ENCODE measurements at places on chromosomes 2 and 18.

GRCh38 chr2:5387406-5387805 lies 304.8 kb upstream of the SOX11 start:
- no peak for DNase-seq

DNA sequence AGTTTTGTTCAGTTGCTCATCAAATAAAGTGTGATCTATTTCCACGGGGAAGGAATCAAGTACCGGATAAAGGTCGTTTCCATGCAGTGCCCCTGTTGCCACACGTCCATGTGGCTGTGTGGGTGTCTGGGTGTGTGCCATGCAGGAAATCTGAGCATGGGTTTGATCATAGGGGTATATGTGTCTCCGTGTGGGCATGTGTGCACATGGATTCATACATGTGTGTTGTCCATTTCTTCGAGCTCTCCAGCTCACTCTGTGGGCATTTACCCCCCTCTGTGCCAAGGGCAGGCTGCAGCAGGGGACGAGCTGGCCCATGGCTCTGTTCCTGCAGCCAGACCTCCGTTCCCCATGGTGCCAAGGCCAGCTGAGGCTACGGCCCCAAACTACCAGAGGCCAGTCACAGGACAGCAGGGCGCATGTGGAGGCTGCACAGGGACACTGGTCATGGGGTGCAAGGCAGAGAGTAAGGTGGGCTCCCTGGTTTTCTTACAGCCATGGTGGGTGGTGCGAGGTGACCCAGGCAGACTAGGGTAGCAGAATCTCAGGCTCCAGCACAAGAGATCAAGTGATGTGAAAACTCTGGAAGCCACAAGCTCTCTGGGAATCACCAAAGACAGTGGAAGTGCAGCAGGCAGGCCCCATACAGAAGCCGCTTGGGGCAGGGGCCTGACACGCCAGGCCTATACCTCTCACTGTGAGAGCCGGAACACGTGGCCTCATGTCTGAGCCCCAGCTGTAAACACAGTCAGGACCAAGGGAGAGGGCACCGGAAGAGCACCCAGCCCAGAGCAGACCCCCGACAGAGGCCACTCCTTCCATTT lies 66.4 kb upstream of the RAB6C start:
- DNase-seq, result no peak

- no peak for DNase-seq
These were observed 137.8 kb downstream of the PRKCE start for GRCh38 chr2:45789317-45789716.

DNA sequence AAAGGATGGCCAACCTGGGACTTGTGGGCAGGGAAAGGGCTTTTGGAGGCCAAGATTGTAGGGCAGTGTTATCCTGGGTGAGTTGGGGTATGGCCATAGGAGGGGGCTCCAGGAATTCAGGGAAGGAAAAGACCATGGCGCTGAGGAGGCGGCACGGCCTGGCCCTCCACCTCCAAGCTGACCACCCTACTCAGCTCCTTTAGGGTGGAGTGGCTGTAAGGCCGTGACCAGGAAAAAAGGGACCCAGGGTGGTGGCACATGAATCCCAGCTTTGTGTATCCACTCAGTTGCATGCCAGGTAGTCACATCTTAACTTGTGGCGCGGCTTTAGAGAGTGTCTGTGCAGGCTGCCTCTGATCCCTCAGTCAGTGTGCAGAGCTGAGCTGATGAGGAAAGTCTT lies 168.1 kb downstream of the AGAP1 start:
- no peak for DNase-seq

- DNase-seq, result no peak
These were observed 8.1 kb upstream of the BMP10 start for GRCh38 chr2:68879296-68879695.

GRCh38 chr2:60808330-60808801 lies 52.3 kb downstream of the PAPOLG start:
- DNase-seq, result no peak

- no peak for DNase-seq
These were observed 22.6 kb upstream of the USP34 start for GRCh38 chr2:61493523-61493942.

- no peak for DNase-seq
These were observed 69.8 kb downstream of the POU3F3 start for GRCh38 chr2:104923665-104924064.

GRCh38 chr2:3293221-3293620 lies 84.4 kb downstream of the EIPR1 start:
- DNase-seq, result no peak

DNA sequence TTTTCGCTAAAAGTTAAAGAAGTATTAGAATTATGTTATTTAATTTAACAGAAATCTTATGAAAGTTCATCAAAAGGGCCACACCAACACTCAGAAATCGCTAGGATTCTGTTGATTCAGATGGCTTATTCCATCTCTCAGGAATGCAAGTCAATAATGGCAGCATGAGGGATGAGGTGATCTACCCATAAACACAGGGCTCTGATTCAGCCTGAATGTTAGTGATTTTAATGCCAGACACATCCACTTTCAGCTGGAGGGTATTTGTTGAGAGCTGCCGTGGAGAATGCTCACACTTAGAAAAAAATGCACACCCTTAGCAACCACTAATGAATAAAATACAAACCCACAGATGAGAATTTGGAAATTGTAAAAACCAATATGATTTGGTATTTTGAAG lies 173.3 kb upstream of the ERBB4 start:
- DNase-seq, result no peak

DNA sequence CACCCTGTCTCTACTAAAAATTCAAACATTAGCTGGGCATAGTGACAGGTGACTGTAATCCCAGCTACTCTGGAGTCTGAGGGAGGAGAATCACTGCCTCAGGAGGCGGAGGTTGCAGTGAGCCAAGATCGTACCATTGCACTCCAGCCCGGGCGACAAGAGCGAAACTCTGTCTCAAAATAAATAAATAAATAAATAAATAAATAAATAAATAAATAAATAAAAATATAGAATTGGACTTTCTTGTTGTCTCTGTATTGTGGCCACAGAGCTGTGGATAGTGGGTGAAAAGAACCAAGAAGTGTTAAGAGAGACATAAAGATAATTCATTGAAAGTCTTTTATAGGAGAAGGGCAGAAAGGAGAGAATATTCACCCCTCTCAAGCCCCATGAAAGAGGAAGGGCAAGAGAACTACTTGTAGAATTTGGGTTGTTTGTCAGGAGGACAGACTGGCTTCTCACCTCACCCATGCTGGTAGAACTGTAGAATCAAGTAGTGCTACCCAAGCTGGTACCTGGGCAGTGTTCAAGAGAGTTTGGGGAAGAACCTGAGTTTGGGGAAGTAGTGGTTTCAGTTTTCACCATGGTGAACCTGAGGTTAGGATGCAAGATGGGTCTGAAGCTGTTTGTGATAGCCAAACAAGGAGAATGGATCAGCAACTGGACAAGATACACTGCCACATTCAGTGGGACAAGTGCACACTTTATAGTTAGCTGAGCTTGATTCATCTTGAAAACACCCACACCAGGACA lies 256.5 kb downstream of the CD226 start:
- DNase-seq, result no peak

GRCh38 chr2:237383991-237384671 lies 29.8 kb downstream of the COL6A3 start:
- DNase-seq, result no peak

All from stimulated activated naive B cell treated with anti-CD40 and anti-IgM and Interleukin-4, amounts not matched to agents 10 μg/mL and 1 μg/mL and 100 μg/mL, for 72 hours (primary cell).